ENCODE measurements at places on chromosomes 16 and 17.

DNA sequence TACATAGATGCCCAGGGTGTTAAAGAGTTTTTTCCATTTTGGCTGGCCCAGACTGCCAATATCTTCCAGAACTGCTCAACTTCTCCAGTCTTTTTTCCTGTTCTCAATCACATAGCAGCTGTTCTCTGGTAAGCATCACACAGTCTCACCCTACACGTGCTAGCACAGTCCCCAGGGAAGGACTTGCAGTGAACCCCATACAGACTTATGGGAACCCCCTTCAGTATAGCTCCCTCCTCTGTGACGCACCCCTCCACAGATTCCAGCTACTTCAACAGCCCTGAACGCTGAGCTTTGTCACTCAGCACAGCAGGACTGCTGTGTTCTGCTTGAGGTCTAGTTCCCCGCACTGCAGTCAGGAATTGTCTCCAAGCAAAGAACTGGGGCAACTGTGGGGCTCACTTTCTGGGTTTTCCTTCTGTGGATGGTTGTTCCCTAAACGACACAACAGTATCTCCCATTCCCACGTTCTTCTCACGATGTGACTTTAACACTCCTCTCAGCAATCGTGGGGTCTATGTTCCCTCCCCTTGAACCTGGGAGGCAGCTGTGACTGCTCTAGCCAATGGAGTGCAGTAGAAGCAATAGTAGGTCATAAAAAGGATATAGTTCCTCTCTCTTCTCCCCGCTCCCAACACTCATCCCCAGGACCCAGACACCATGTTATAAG is 3.6 kb downstream of the MMP28 start:
- no peak for DNase-seq

DNA sequence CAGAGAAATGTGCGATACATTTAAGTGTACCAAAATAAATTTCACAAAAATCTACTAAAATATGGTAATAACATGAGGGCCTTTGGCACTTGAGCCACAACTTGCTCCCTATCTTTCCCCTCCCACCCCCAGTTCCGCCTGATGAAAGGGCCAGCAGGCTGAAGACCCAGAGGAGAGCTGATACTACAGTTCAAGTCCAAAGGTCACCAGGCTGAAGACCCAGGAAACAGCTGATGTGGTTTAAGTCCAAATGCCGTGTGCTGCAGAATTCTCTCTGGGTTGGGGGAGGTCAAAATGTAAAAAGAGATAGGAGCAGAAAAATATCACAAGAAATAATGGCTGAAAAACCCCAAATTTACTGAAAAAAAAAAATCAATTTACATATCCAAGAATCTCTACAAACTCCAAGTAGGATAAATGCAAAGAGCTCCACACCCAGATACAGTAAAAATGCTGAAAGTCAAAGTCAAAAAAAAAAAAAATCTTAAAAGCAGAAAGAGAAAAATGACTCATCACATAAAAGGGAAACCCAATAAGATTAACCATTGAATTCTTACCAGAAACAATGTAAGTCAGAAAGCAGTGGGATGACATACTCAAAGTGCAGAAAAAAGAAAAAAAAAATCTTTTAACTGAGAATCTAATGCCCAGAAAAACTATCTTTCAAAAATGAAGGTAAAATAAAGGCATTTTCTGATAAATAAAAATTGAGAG is 452.1 kb upstream of the ASIC2 start:
- DNase-seq: no peak

DNA sequence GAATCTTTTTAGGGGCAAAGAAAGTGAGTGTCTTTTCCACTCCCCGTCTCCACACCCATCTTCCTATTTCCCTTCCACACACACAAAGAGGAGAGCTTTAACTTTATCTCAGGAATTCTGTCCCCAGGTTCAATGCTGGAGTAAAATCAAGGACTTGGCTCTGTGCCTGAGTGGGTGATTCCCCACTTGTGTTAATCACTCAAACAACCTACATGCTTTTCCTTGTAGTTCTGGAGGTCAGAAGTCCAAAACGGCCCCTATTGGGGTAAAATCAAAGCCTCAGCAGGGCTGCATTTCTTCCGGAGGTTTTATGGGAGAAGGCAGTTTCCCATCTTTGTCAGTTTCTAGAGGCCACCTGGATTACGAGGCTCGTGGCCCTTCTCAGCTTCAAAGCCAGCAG is 422.3 kb upstream of the RBFOX1 start:
- DNase-seq: no peak

DNA sequence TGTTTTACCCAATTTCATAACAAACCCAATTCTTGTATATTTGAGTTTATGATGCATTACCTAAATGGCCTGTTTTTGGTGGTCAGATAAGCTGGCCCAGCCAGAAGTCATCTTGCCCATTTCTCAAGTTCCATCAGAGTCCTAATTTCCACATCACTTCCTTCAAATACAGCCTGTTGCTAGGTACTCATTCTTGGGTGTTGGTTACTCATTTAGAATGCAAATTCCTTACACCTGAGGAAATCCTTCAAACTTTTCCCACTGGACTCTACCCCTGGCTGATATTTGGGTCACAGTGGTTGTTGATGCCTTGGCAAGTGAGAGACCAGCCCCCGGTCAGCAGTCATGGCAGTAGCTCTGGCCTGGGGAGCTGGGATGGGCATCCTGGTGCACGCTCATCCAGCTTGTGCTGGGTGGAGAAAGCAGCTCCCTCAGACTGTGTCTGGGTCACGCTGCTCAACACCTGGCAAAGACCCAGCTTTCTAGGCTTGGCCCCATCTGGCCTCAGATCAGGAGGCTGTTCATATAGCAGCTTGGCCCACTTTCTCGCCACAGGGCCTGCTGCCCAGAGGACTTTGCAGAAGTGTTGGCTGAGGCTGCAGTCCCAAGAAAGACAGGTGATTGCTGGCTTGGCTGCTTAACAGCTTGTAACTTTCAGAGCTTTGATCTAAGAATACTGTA is 25.8 kb downstream of the WSB1 start:
- DNase-seq: no peak

GRCh38 chr17:63974594-63975192 is 2.0 kb upstream of the SCN4A start:
- DNase-seq: no peak

DNA sequence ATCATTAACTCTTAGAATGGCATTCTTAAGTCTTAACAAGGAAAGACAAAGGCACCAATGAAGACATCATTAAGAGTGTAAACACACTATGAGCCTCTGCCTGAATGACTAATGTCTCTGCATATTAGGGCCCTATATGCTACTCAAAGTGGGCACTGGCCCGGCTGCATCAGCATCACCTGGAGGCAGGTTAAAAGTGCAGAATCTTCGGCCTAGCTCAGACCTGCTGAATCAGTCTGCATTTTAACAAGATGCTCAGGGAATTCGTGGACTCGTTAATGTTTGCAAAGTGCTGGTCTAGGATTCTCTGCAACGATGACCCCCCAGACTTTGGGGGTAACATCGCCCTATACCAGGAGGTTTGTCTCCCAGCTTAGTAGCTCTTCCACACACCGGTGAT is 6.7 kb downstream of the MPP3 start:
- no peak for DNase-seq

GRCh38 chr16:28555561-28555960 is 1.8 kb downstream of the SGF29 start:
- no peak for DNase-seq

DNA sequence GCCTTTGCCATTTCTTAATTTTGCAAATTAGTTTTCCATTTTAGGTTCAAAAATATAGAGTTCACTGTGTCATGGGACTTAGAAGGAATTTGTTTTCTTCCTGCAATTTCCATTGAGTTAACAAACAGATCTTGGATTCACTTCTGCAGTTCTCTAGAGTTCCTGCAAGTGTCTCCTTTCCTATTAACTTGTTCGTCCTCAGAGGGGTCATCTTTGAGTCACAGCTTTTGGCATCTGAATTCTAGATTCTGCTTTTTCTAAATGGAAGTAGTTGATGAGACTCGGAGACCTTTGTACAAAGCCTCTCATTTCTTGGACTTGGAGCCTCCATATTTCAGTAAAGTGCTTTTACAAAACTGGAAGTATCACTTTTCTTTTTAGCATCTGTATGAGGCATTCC is 323.3 kb downstream of the BCAS3 start:
- DNase-seq: no peak

DNA sequence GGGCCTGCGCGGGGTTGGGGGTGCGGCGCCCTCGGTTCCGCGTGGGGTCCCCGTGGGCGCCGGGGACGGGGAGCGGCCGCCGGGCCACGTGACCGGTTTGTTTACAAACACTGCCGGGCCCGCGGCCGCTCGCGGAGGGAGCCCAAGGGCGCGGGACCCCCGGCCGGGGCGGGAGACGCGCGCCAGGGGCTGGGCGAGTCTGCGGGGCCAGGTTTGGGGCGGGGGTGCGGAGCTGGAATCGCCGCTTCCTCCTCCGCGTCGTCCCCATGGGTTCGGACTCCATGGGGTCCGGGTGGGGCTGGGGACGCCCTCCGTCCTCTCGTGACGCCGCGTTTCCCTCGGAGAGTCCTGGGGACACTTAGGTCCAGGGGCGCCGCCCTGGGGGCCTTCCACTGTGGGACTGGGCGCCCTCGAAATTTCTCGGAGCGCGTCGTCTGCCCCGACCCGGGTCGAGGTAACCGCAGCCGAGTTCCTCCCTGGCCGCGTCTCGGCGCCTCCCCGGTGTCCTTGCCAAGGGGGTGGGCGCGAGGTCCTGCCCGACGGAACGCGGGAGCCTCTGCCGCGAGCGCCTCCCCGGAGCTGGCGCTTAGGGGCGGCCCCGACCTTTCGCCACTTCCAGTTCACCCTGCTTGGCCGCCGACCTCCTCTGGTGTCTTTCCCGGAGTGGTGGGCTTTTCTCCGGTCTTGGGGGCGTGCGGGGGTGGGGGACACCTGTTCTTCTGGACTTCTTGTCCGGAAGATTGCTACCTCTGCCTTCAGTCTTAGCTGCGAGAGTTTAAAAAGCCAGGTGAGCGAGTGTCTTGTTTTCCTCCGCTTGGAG is 684 bp downstream of the YPEL2 start:
- peak; percentile 37 for DNase-seq

All from activated CD8-positive, alpha-beta memory T cell treated with anti-CD3 and anti-CD28 coated beads, Interleukin-2, amount 50 U/mL, for 4 hours (primary cell).